ENCODE measurements at places on chromosomes 11 and 22.

DNA sequence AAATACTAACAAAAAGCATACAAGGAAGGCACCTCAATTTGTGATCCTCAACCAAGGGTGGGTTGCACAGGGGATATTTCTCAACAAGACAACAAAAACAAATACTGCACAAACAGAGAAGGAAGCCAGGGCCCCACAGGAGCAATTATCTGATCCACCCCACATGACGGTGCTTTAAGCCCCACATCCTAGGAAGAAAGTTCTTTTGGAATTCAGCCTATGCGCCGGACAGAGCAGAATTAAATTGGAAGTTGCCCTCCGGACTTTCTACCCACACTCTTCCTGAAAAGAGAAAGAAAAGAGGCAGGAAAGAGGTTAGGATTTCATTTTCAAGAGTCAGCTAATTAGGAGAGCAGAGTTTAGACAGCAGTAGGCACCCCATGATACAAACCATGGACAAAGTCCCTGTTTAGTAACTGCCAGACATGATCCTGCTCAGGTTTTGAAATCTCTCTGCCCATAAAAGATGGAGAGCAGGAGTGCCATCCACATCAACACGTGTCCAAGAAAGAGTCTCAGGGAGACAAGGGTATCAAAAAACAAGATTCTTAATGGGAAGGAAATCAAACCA lies 40.6 kb downstream of the OSBP start:
- DNase-seq: no peak

- peak; percentile 59 for DNase-seq
Measured at GRCh38 chr11:31397239-31397834, 27.7 kb downstream of the DNAJC24 start.

- no peak for DNase-seq
Measured at GRCh38 chr22:20525048-20525447, 17.6 kb downstream of the MED15 start.

DNA sequence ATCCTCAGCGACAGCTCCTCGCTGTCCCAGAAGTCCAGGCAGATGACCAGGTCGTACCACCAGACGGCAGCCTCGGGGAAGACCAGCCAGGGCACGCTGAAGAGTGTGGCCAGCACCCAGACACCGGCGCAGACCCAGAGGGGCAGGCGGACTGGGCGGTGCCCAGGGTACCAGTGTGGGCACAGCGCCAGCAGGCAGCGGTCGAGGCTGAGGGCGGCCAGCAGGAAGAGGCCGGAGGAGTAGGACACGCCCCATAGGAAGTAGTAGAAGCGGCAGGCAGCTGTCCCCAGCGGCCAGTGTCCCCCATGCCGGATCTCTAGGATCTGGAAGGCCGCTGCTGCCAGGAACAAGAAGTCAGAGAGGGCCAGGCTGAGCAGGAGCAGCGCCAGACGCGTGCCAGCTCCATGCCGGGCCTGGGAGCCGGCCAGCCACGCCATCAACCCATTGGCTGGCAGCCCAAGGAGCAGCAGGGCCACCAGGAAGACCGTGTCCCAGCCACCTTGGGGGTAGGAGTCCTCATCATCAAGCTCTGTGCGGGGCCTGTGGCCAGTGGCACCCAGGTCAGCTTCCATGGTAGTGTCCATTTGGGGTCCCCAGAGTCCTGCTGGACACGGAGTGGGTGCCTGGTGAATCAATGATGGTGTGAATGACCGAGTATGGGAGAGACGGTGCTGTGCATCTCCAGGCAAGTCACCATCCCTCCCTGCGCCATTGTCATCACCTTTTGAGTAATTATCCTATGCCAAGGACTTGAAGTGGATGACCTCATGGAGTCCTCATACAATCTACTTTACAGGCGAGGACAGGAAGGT lies at the start of gene GPR152:
GPR152 (minus strand) TSS at position 589 of the 812 bp plus-strand sequence; CDS start at position 584, 5 bp downstream.
- DNase-seq: no peak
